ENCODE measurements at places on chromosomes 1 and 21.

GRCh38 chr1:228765168-228765946 lies 30.1 kb downstream of the RHOU start:
- no peak for DNase-seq

GRCh38 chr1:23790696-23791515 lies at the start of gene LYPLA2:
TSS of gene LYPLA2 (plus strand) at chr1:23791145. CDS start at chr1:23792683, 1,538 bp downstream.
- peak; percentile 84 for DNase-seq

DNA sequence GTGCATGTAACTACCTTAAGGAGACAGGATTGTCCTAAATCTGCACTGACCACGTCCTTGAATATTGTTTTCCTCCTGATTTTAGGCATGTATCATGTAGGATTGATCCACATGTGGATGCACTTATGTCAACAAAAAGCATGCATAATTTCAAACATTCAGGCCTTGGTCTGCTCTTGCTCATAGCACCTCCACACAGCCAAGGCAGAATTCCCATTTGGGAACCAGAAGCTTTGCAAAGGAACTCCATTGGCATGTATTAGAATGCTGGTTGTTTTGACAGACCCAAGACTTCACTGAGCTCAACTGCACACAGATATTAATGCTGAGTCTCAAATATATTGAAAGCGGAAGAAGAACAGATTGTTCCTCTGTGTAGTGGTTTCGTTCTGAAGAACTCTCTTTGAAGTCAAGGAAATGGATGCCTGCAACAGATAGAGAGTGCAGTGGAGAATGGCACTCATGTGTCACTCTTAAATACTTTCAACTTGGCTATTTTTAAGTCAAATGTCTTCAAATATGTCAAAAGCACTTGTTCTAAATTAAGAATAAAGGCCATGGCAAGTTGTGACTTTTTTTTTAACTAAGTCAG lies 387.6 kb downstream of the LTN1 start:
- no peak for DNase-seq

GRCh38 chr1:92476071-92476631 lies 10.6 kb downstream of the GFI1 start:
- DNase-seq = no peak

GRCh38 chr1:22104094-22104493 lies 38.8 kb downstream of the WNT4 start:
- no peak for DNase-seq

- DNase-seq = no peak
These were observed 62.2 kb downstream of the PSMG1 start for GRCh38 chr21:39120876-39121599.

DNA sequence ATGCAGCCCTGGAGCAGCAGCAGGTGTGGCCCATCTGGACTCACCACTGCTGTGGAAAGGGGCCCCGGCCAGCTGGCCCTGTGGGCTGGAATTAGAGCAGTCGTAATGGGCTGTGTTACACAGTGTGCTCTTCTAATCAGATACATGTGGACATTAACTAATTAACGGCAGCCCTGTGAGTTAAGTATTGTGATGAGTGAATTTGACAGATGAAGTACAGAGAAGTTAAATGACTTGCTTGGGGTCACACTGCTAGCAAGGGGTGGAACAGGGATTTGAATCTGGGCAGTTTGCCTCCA lies 58.6 kb downstream of the MDM4 start:
- no peak for DNase-seq

GRCh38 chr1:2085080-2085479 lies 34.9 kb downstream of the PRKCZ start:
- no peak for DNase-seq

DNA sequence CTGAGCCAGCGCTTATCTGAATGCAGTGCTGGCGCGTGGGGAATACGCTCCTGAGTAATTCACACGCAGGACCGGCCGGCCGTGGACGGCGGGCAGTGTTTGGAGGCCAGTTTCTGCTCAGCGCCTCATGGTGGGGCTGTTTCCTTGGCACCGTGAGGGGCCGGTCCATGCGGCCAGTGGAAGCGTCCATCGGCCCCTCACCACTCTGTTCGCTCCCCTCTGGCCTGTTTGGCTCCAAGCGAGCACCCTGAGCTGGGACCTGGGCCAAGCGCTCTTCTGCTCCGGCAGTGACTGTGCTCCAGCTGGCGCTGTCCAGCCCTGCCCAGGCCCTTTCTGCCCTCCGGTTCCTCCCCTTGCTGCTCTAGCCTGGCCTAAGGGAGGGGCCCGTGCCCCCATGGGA lies 16.3 kb upstream of the PLCH2 start:
- no peak for DNase-seq

GRCh38 chr1:84603223-84603622 lies 29.0 kb upstream of the CTBS start:
- no peak for DNase-seq

GRCh38 chr1:93014168-93014567 lies 52.9 kb upstream of the DIPK1A start:
- DNase-seq = no peak

- DNase-seq = no peak
These were observed 244.6 kb upstream of the DMRTA2 start for GRCh38 chr1:50667710-50668356.

DNA sequence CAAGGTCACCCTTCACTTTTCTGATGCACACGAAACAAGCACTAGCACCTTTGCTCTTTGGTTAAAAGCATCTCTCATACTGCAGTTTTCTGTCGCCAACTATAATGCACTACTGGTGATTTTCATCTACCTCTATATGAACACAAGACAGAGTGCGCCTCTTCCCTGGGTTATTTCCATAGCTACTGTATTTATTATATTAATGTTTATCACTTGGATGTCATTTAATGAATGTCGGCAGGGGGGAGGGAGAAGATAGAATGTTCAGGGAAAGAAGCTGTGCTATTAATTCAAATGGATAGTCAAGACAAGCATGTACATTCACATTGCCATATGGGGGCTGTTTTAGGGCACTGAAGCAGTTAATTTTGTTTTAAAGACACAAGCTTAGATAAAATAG lies 174.1 kb upstream of the SAMSN1 start:
- no peak for DNase-seq

GRCh38 chr1:234961456-234962339 lies 166.9 kb downstream of the TOMM20 start:
- DNase-seq = no peak

- DNase-seq = no peak
These were observed 2.9 kb downstream of the WDR26 start for GRCh38 chr1:224431726-224432125.

DNA sequence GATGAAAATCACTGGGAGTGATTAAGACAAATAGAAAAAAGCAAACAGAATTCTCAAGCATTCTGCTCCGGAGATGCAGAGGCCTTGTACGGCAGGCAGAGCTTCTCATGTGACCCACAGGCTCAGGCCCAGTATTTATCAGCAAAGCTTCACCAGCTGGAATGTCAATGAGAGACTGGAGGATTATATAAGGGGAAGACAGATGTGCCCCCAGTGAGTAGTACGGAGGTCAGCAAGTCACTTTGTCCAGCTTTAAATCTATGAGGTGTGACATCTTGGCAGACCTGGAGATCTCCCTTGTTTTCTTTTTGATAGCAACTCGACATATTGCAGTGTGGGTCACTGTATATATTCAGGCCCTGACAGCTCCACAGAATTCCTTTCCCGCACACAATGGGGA lies 106.8 kb downstream of the HHIPL2 start:
- DNase-seq = no peak

GRCh38 chr1:176499671-176500070 lies 36.7 kb downstream of the PAPPA2 start:
- no peak for DNase-seq

GRCh38 chr21:29077651-29078090 lies 4.2 kb upstream of the CCT8 start:
- DNase-seq = no peak

- no peak for DNase-seq
These were observed 23.4 kb downstream of the CTBS start for GRCh38 chr1:84550826-84551225.

GRCh38 chr1:12147201-12147701 lies 19.5 kb upstream of the TNFRSF1B start:
- DNase-seq = no peak

- no peak for DNase-seq
These were observed 5.3 kb upstream of the DENND4B start for GRCh38 chr1:153951801-153952200.

GRCh38 chr1:230054092-230054749 lies 12.8 kb upstream of the GALNT2 start:
- DNase-seq = no peak

- peak; percentile 21 for DNase-seq
These were observed 44.1 kb upstream of the SLC25A33 start for GRCh38 chr1:9494936-9495758.

GRCh38 chr21:25619198-25619597 lies 11.9 kb upstream of the MRPL39 start:
- DNase-seq = no peak
